ENCODE measurements at places on chromosomes 3 and 15. TPM values are rescaled to one million over a fixed set of nuclear protein-coding genes. Genes with fewer than 3 reads are reported as not detected.

The SAMMSON gene
- total RNA-seq = 3.1 TPM

The ADCY5 gene
- total RNA-seq = 13.3 TPM

The CCR1 gene
- 9.8 TPM for total RNA-seq

The ZPLD1 gene
- not detected for total RNA-seq

The SERINC4 gene
- total RNA-seq = not detected

The GOLGA8S gene
- not detected for total RNA-seq

The C3orf85 gene
- not detected for total RNA-seq

DNA sequence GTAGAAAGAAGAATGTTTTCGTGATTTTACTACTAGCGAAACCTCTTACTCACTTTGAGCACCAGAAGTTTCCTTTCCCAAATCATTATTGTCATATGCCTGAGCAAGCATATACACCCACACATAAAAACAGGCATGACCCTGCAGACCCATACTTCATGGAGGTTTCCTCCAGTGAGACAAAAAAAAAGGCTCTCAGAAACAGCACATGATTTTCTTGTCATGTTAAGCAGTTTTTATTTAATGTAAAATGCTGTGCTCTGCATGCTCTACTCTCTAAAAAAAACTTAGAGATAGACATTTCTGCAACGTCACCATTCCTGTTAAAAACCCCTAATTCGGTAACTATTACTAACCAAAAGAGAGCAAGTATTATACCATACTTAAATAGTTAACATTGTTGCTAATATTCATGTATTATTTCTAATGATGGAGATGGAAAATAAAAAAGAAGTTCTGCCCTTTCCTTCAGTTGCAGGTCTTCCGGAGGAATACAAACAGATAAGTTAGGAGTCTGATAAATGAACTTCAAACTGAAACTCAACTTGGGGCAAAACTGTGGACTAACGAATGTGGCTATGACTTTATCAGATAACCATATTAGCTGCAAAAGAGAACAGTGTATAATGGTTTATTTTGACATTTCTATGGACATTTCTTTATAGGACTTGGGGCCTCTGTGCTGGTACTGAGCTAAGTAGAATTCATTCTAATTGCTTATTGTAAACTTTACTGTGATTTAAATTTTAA, 15.9 kb downstream of the CD200R1 start:
- no peak for DNase-seq

GRCh38 chr3:190677001-190677400, 163.1 kb downstream of the IL1RAP start:
- no peak for DNase-seq

- DNase-seq = no peak
These were observed 76.3 kb upstream of the FAM98B start for GRCh38 chr15:38377636-38378035.

DNA sequence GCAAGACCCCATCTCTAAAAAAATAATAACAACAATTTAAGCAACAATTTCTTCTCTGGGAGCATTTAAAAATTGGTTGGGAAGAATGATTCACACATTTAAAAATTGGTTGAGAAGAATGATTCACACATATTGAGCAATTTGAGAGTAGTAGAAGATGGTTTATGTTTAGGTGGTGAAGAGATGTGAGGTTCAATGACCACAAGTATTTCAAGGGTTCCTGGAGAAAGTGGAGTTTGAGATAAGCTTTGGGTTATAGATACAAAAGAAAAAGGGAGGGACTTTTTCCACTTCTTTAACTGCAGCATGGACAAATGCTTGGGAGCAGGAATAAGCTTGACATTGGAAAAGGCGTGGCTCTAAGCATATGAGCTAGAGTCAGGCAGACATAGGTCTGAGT, 145.7 kb upstream of the NPHP3 start:
- DNase-seq = no peak

DNA sequence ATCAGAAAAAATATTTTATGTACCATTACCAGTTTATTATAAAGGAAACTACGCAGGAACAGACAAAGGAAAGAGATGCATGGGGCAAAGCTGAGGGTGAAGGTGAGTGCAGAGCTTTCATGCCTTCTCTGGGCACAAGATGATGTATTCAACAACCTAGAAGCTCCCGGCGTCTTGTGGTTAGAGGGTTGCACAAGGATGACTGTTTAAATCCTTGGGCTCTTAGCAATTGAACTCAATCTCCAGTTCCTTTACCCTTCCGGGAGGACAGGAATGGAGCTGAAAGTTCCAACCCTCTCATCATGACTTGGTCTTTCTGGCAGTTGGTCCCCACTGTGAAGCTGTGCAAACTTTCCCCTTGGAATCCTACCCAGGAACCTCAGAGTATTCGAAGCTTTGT, 542.0 kb downstream of the EPHA3 start:
- no peak for DNase-seq

- no peak for DNase-seq
These were observed 26.6 kb upstream of the PLXNA1 start for GRCh38 chr3:126956361-126956760.

GRCh38 chr15:63165166-63165859, 8.0 kb upstream of the RPS27L start:
- DNase-seq = no peak

DNA sequence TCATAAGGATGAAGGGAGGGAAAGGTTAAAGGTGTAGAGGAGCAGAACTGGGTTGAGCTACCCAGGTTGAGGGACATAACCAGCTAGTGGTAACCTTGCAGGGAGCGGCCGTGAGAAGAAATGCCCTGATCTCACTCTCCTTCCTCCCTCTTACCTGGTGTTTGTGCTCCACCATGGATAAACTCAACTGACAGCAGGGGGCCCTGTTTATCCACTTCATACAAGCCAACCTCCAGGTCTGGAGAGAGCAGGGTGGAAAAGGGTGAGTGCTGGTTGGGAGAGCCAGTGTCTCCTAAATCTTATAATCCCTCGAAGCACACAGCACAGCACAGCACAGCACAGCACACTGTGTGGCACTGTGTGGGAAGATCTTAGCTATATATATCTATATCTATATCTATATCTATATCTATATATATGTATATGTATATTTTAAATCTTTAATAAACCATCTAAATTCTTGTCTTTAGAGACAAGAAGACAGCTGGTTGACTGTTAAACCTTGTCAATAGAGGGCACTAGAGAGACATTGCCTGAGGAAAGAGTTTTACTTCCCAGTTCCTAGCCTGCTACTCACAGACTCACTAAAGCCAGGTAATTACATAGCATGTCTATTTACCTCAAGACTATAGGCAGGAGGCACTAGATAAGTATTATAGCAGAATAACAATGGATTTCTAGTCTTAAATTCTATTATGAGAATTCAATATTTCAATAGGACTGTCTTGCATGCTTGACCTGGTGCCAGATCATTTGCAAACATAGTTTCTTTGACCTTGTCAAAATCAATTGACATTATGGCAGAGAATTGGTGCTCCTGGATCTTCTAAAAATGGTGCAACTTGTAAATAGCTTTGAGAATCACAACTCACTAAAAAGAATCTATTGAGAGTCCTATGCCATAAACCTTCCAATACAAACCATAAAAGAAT, 21.7 kb upstream of the FMN1 start:
- no peak for DNase-seq

GRCh38 chr15:21261396-21261964, 178.8 kb downstream of the POTEB3 start:
- no peak for DNase-seq

DNA sequence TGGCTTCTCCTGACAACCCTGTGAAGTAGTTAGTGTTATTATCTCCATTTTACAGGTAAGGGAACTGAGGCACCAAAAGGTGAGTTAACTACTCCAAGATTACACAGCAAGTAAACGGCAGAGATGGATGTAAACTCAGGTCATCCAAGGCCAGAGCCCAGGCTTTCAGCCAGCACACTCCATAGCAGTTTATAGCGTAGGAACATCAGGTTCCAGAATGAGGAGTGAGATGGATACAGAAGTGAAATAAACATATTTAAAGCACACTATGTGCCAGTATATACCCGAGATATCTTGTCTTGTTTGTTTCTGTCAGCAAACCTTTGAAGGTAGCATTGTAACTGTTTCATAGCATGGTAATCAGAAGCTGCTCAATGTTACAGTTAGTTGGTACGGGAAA, 279.0 kb downstream of the OXSM start:
- DNase-seq = no peak

GRCh38 chr3:71905426-71905825, 120.5 kb upstream of the PROK2 start:
- DNase-seq = no peak

- DNase-seq = no peak
These were observed 154.4 kb downstream of the PEX5L start for GRCh38 chr3:179882292-179882691.

DNA sequence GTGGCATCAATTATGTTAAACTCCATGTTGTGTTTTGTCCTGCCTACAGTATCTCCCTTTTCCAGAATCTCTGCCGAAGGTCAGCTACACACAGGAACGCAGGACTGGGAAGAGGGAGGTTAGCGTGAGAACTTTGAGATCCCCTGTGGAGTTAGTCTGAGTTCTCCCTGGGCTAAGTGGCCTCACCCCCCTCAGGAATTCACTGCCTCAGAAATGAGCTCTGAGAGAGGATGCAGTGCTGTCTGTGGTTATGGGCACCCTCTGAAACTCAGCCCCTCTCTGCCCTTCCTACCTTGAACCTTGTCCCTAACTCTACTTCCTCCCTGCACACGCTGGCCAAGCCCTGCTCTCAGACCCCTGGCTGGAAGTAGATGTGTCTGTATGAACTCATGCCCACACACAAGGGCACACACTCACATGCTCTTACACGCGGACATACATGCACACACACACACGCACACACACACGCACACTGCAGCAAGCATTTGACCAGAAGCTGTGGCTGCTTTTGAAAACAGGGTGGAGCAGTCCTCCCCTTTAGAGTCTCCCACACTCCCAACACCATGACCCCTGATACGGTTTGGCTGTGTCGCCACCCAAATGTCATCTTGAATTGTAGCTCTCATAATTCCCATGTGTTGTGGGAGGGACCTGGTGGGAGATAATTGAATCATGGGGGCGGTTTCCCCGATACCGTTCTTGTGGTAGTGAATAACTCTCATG, 5.3 kb upstream of the VIPR1 start:
- DNase-seq = no peak

GRCh38 chr3:109234300-109234699, 82.0 kb downstream of the DPPA2 start:
- no peak for DNase-seq

Measured in tibial nerve (tissue), 4 donors.